ENCODE measurements at places on chromosomes 11 and 22. TPM values are rescaled to one million over a fixed set of nuclear protein-coding genes. Genes with fewer than 3 reads are reported as not detected.

- no peak for DNase-seq
These were observed 25.1 kb upstream of the GUCY1A2 start for GRCh38 chr11:107043242-107044006.

DNA sequence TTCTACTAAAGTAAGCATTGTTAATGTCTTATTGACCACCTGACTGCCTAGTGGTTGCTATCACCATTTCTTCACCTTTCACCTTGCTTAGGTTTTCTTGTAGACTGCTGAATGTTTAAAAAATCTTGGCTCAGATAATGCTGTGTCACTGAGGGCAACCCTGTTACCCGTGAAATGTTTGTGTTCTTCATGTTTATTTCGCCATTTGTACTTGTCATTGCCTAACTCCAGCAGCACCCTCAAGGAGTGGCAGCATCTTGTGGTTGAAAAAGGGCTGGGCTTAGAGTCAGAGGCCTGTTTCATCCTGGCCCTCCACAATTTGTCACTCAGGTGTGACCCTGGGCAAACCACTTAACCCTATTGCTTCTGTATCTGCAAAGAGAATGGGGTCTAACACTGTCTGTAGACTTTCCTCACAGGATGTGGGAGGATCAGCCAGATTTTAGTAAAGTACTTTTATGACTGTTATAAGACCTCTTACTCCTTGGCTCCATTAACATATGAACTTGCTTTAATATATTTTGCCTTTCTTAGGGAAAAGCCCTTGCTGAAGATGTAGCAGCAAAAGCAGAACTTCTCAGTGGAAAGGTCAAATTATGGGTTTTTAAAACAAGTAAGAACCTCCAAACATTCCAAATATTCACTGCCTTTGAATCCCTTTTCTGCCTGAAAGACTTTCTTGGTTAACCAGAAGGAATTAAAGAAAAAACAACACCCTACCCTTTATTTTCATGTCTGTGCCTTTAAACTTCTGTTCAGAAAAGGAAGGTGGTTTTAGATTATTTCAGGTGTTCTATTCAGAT is 154.5 kb upstream of the C11orf87 start:
- DNase-seq, result no peak

DNA sequence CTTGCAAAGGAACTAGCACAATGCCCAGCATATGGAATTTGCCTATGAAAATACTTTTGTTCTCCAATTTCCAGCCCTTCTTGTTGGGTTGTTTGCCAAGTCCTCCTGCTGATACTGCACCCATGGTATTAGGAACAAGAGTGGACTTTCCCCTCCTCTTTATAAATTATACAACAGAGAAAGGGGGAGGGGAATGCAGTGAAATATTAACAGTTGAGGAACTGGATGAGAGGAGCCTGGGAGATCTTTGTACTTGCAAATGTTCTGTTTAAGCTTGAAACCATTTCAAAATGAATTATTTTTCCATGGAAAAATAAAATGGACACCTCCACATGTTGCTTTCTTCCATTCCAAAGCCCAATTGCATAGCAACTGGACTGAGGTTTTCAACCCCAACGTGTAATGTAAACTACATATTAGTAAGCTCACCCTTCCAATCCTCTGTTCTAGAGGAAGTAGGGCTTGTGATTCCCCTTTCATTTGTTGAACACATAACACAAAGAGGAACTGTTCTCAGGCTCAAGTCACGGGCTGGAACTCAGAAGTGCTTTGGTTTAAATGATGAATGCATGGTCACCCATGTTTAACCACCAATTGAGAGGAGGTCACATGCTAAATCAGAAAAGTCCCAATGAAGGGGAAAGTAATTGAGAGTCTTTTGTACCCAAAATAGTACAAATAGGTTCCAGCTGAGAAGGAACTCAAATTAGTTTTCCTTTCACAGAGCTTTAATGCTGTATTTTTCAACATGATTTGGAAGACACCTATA is 66.2 kb upstream of the ZC3H12C start:
- no peak for DNase-seq

C11orf87 gene
- 0.06 TPM for polyA plus RNA-seq

DNA sequence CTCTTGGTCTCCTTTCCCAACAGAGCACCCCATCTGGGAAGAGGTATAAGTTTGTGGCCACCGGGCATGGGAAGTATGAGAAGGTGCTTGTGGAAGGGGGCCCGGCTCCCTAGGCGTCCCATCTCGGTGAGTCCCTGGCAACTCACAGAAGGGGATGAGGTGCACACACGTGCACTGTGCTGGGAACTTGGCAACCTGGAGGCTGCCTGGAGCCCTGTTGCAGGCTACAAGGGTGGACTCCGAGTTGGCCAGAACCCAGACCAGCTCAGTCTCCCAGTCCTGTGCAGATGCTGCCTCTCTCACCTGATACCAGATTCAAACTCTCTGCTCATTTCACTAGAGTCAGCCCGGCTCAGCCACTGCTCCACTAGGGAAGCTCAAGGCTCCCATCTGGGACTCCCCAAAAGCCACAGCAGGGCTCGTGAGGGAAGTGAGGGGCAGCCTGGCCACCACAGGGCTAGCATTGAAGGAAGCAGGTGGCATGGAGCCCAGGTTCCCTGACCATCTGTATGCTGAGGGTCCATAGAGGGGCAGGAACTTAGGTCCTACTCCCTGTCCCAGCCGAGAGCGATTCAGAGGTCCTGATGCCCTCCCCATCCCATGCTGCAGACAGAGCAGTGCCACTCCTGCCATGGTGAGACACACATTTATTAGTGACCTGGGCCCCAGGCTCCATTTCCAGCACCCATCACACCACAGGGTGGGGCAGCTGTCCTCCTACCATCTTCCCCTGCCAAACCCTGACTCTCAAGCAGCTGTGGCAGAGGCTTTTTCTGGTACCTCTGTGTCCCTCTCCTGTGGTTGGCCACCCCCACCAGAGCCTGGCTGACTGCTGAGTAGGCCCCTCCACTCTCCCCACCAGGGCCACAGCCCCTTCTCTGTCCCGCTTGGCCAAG is 4.0 kb downstream of the PRR33 start:
- no peak for DNase-seq

DNA sequence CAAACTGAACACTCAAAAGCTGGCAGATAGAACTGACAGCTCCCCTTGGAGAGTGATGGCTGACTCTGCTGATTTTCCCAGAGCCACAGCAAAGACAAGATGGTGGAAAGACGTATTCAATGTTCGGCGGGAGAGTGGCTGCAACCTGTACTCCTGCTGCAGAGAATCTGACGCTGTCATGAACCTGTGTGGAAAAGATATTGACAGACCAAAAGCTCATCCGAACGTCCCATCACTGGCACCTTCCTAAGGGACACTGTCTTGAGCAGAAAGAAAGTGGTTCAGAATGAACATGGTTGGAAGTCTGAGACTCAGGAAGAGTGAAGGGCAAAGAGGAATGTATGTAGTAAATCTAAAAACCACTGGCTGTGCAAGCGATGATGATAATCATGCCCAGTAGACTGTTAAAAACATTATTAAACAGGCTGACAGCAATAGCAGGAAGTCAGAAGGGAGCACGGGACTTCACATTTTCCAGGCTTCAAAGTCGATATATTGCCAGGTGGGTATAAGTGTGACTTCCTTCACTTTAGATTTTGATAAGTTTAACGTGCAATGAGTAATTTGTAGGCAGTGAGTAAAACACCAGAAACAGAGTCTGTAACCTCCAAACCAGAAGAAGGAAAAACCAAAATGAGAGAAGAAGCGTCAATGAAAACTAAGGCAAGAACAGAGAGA is 6.2 kb upstream of the IL17REL start:
- DNase-seq, result no peak

OR51F2 gene
- not detected for polyA plus RNA-seq

Data from forelimb muscle (tissue), 1 donor.